H54 (cell line): ENCODE measurements at places on chromosomes 6 and 20.

GRCh38 chr6:106643061-106643460 is 13.7 kb downstream of the QRSL1 start:
- no peak for DNase-seq

DNA sequence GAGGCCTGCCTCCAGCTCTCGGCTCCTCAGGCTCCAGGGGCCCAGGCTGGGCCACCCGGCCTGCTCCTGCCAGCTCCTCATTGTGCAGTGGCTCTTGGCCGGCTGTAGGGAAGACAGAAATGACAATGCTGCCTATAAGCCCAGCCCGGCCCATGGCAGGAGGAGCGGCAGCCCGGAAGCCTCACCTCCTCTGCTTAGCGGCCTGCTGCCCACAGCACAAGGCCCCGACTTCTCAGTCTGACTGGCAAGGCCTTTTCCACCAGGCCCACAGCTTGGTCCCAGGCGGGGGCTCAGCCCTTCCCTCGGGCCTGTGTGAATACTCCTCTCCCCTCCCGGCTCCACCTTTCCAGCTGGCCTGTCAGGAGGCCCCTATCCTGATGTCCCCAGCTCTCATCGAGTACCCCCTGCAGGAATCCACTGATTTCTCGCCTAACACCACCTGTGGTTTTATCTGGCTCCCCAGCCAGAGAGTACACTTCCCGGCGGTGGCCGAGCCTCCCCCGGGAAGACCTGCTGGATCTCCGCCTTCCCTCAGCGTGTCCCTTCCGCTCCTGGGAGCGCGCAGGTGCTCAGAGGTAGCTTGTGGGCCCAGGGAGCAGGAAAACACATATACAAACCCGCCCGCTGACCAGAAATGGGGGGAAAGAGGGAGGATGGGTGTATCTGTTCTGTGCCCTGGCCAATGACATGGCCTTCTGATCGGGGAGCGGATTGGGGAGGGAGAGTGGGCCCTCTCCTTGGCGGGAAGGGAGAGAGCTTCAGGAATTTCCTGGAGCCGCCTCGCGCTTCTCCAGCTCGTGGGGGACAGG is 963 bp downstream of the DDRGK1 start:
- DNase-seq = peak; percentile 52

DNA sequence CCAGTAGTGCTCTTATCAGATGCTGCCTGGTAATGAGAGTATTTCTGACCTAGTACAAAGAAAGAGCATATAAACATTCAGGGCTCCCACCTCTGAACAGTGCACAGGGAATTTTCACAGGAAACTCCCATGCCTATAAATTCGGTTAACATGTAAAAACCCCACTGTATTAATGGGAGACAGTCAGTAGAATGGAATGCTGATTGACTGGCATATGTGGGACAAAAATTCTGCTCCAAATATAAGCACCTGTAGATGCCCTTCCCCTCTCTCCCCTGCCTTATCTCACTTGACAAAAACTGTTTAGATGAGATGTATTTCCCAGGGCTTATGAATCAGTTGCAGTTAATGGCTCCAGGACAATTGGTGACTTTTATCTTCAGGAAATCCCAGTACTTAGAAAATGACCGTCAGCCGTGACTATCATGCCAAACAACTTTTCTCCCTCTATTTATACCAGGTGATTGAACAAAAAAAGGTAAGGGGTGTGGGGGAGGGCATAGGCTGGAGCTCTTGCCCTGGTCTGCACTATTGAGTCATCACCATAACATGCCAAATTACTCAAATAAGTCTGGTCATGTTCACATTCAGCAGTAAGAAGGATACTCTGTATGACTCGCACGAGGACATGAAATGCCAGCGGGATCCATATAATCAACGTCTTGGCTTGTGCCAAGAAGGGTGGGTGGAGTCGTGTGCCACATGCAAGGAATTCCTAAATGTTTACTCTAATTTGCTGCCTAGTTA is 176.4 kb upstream of the BMP2 start:
- DNase-seq = no peak

DNA sequence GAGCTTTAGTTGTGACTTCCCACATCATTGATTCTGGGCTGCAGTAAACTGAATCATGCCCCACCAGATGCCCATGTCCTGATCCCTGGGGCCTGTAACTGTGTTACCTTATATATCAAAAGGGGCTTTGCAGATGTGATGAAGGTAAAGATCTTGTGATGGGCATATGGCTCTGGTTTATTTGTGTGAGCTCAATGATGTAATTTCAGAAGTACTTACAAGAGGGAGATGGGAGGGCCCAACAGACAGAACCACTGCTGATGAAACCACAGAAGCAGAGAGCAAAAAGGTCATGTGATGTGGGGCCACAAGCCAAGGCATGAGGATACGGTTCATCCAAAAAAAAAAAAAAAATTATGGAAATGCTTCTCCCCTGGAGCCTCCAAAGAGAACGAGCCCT is 118.7 kb downstream of the TOX2 start:
- DNase-seq = no peak

DNA sequence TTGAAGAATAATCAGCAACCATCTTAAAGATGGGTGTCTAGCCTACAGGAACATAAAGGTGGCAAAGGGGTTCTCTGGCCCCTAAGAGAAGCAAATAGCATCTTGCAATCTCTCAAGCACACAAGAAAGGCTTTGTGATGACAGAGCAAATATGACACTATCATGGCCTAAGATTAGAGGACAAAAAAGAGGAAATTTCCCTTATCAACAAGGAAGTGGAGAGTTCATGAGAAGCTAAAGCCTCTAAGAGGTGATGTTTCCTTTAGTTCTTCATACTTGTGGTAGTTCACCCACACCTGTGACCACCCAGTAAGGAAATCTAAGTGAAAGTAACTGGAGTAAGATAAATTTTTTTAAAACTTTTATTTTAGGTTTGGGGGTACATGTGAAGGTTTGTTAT is 88.4 kb downstream of the OLIG3 start:
- DNase-seq = no peak

DNA sequence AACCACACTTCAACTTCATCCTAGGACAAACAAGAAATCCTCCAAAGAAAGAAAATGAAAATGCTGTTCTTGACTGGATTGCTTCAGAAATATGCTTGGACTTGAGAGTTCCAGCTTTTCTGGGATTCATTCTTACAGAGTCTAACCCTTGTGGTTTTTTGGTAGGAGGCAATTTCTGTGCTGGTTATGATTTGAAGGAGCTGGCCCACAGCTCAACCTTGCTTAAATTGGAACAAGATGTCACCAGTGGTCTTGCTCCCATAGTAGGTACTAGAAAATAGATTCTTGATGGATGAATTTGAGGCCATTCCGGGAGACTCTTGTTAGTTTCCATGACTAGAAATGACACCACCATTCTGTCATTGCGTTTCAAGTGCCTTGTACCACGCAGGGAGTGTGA is 54.3 kb upstream of the BMP6 start:
- DNase-seq = no peak

DNA sequence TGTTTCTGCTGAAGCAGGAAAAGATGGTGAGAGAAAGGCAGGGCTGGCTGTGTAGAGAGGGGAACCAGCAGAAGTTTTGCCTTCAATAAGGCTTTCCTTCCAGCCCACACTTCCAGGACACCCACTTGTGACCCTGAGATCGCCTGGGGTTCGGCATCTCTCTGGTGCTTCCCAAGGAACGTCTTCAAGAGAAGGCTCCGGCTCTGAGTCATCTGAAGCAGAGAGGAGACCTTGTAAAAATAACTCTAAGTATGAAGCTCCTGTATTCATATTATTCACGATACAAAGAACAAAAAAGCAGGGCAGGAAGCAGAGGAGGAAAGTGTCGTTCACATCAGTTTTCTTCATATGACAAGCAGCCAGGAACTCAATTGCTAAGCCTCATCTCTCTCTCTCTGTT is 95.4 kb upstream of the MRPS10 start:
- no peak for DNase-seq

- no peak for DNase-seq
Measured at GRCh38 chr6:13262302-13263230, 65.8 kb downstream of the TBC1D7 start.

DNA sequence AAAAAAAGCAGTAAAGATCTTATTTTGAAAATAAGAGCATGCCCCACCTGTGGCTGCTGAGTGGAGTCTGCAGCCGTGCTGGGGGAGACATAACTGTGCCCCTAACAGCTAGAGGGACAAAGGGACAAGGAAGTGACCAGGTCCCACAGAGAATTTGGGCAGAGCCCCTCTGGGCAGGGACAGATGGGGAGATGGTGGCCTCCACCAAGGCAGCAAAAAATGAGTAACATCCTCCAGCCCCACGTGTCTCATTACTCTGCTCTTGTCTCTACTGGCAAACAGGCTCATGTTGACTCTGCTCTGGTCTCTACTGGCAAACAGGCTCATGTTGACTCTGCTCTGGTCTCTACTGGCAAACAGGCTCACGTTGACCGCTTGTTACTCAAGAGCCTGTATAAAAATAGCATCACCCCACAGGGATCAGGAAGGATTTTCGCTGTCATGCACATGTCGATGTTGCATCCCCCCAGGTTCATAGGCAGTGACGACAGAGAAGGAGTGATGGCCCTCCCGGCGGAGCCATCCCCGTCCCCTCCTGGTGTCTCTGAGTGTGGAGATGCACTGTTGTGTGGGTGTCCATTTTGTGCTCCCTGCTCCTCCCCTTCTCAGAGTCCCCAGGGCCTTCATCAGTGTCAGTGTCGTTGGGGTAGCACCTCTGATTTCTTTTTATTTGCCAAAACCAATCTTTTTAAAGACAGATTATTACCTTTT is 17.3 kb upstream of the PCMTD2 start:
- no peak for DNase-seq

DNA sequence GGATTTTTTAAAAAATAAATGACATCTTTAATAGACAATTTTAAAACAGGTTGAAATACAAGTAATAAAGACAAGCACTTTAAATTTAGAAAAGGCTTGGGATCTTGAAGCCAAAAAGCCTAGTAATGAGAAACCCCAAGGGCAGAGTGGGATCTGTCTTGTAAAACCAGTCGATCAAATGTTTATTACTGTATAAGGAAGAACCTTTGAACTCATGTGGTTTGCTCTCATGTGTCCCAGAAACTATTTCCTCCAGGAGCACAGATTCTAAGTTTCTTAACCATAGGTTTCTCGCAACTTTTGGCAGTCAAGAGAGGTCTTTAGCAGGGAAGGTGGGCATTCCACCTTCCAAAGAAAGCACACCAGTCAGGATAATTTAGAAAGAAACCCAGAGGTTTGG is 541.7 kb upstream of the BTBD3 start:
- DNase-seq = no peak

GRCh38 chr20:50175938-50176933 is 14.4 kb upstream of the CEBPB start:
- DNase-seq = no peak

DNA sequence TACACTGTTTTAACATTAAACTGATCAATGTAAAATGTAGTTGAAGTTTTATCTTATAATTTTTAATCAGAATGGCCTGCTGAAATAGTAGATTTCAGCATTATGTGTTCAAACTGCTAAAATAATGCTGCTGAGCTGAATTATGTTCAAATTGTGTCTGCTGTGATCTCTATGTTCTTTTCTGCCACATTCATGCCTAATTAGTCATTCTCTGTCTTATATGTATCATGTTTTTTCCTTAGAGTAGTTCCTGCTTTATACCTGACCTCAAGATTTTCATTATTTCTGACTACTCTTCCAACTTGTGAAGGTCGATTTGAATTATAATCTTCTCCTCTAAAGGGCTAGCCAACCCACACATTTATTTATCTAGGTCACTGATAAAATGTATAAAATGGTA is 476.7 kb upstream of the EPHA7 start:
- DNase-seq = no peak

DNA sequence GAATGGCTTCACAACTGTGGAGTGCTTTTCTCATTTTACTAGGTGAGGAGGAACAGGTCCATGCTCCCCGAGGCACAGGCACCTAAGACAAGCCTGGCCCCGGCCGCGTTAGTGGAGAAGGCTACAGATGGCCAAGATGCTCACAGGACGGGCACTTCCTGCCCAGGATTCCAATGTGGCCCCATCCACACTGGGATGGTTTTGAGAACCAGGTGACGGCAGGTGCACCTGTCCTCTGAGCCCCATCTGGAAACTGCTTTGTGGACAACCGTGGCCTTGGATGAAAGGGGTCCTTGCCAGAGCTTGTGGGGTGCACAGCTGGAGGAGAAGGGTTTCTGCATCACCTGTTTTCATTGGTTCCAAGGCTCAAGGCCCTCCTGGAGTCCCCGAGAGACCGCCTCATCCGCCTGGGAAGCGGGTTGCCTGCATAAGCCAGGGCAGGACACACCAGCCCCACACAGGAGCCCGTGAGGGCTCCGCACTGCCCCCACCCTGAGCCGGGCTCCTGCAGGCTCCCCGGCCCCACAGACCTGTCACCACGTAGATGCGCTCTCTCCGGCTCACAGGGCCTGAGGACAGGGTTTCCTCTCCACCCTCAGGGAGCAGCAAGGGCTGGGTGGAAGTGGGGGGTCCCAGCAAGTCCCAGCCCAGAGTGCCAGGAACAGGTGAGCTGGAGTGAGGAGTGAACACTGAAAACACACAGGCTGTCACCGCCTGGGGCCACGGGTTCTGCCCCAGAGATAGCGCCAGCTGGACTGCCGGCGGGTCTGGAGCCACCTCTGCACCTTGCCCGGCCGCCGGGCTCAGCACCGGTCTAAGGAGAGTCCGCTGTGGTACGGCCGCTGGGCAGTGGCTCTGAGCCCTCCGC is 18.3 kb downstream of the NTSR1 start:
- DNase-seq = no peak

- no peak for DNase-seq
Measured at GRCh38 chr20:723756-724155, 44.5 kb downstream of the SLC52A3 start.

DNA sequence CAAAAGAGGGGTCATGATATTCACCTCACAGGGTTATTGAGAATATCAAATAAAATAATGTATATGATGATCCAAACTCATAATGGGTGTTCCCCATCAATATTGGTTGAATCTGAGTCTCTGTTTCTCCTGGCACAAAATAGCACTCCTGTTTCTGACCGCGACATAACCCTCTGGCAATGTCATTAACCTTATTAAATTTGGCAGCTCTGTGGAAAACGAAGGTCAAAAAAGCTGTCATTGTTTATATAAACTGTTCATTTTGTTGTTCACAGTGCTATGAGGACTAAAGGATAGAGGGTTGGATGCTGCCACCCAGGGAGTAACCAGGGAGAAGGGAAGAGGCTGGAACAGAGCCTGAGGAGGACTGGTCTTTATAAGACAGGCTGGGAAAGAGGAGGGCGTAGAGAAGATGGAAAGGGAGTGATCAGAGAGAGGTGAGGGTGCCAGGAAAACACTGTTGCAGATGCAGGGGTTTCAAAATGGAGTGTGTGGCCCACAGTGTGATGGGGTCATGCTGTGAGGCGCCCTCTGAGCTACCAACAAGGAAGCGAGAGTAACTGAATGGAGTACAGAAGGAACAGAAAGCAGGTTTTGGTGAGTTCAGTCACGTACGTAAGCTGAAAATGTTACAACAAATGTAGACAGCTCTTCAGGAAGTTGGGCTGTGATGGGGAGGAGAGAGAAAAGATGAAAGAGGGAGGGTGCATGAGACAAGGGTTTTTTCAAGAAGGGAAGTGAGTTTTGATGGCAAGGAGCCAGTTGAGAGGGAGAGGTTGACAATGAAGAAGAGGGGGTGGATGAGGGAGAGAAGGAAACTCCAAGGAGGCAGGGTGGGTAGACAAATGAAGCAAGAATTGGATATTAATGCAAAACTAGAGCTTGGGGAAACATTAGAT is 251.6 kb upstream of the TAB2 start:
- DNase-seq = no peak

GRCh38 chr6:36586606-36587005 is 7.6 kb upstream of the SRSF3 start:
- no peak for DNase-seq

- no peak for DNase-seq
Measured at GRCh38 chr6:45595010-45595851, 217.5 kb upstream of the SUPT3H start.
